ENCODE measurements at places on chromosomes 11 and 22.

GRCh38 chr11:127789927-127790326 is 789.4 kb upstream of the KIRREL3 start:
- peak; percentile 47 for DNase-seq

DNA sequence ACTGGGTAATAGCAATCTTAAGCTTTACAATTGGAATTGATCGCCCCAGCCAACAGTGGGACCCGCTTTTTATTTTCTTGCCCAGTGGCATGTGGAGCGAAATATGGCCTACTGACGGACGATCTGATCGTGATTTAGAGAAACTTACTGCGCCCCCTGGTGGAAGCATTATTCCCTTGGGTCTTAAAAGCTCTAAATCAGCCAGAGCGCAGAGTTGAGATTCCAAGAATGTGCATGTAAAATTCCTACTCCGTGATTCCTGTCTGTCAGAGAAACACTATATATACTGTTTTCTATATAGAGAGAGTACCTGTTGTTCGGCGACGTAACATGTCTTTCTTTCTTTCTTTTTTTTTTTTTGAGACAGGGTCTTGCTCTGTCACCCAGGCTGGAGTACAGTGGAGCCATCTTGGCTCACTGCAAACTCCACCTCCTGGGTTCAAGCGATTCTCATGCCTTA is 3.7 kb upstream of the DPF2 start:
- DNase-seq, result peak; percentile 97

DNA sequence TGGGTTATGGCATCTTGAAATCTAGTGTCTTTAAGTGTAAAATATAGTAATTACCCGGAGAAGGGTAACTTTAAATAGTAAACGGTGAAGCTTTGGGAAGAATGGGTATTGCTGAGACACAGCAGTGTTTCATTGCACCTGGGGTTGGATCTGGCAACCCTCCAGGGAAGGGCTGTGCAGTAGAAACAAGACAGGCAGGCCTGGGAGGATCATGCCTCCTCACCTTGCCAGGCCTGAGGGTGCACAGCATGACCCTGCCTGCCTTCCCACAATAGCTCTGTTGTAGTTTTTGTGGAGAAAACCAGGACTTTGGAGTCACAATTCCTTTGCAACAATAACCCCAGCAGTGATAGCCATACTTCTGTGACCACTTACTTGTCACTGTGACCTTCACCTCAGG is 64.6 kb upstream of the ADSL start:
- no peak for DNase-seq

- no peak for DNase-seq
Observed at GRCh38 chr22:25177226-25177625, 22.4 kb upstream of the CRYBB3 start.

DNA sequence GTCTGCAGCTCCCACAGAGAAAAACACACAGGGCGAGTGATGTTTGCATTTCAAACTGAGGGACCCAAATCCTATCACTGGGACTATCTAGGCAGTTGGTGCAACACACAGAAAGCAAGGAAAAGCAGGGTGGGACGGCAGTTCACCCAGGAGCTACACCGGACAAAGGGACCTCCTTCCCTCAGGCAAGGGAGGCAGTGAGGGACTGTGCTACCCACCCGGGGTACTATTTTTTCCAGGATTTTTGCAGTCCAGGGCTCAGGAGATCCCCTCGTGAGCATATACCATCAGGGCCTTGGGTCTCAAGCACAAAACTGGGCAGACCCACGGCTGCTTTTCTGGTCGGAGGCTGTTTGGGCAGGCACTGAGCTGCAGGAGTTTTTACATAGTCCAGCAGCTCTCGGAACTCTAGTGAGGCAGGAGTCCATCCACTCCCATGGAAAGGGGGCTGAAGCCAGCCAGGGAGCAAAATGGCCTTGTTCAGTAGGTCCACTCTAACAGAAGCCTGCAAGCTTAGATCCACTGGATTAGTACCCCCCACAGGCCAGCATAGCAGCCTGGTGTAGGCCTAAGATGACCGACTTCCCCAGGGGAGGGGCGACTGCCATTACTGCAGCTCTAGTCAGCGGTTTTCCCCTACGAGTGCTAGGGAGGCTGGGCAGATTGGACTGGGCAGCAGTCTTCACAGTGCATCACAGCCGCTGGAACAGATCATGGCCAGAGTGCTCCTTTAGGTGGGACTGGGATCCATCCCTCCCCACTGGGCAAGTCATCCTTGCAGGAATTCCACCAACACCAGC is 28.2 kb downstream of the CARD18 start:
- DNase-seq, result no peak

DNA sequence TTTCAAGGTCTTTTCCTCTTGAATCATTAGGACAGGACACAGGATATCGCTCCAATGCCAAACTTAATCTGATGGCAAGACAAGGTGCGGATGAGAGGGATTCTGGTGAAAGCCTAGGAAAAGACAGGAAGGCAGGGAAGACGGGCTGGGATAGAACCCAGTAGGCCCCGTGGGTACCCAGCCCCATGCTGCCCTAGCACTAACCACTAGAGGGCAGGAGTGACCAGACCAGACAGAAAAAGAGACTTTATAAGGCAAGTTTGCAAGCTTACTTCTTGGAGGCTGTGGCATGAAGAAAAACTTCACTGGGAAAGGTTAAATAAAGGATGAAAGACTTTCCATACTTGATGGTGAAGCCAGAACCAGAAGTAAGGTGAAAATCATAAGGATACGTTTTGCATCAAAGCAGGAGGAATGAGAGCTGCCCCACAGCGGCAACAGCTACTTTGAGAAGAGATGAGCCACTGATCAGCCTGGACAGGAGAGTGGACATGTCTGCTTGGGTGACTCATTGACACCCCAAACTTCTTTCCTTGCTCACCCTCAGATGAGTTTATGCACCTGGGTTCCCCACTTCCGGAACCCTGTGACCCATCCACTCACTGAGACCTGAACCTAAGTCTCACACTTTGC is 39.8 kb downstream of the SYN3 start:
- DNase-seq, result peak; percentile 30

GRCh38 chr11:111602865-111603610 is 789 bp downstream of the SIK2 start:
- peak; percentile 59 for DNase-seq

Measured in RPMI8226 (cell line).